ELF-1 (cell line): ENCODE measurements at places on chromosomes 1 and 21.
A peak's percentile ranks its signal among the peaks of the same experiment; 100 is the strongest.

- DNase-seq, result no peak
Observed at GRCh38 chr1:87826681-87827251, 498.1 kb downstream of the LMO4 start.

DNA sequence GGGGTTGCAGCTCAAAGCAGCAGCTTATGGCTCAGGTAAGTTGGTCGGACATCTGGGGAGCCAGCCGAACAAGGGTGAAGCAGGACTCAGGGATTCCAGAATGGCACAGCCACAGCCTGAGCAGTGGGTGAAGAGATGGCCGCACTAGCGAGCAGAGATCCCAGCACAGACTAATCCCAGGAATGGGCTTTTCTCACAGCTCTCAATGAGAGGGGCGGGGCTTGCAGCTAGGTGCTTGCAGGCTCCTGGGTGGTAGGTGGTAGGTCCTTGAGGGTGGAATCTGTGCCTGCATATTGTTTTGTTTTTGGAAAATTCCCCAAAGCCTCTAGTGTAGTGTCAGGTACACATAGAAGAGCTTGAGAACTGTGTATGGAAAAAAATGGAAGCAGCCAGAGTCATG, 9.0 kb downstream of the KIAA0040 start:
- no peak for DNase-seq

GRCh38 chr1:37606481-37607263, 10.9 kb upstream of the GNL2 start:
- no peak for DNase-seq

- peak; percentile 61 for DNase-seq
Observed at GRCh38 chr1:64598100-64598571, 128.2 kb downstream of the CACHD1 start.
